ENCODE measurements at places on chromosomes 3 and 15. TPM values are rescaled to one million over a fixed set of nuclear protein-coding genes. Genes with fewer than 3 reads are reported as not detected.

The IL17RE gene
- total RNA-seq, result 0.29 TPM

The NR2E3 gene
- under 0.01 TPM for total RNA-seq

GRCh38 chr15:65212097-65212496 lies 824 bp upstream of the CILP start:
- peak; percentile 85 for DNase-seq

DNA sequence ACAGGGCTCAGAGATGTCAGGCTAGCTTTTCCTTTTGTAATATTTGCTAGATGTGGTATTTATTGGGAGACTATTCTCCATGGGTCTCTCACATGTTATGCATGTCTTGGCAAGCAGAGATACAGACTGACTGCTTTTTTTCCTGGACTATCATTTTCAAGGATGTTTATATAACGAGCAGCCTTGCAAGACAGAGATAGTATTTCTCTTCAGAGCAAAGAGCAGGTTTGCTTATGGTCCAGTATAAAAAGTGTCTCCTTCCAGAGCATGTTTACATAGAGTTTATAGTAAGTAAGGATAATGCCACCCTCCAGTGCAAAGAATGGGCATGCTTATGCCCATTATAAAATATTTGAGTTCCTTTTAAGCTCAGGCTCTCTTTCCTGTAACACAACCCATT lies 24.6 kb downstream of the GTF2E1 start:
- no peak for DNase-seq

DNA sequence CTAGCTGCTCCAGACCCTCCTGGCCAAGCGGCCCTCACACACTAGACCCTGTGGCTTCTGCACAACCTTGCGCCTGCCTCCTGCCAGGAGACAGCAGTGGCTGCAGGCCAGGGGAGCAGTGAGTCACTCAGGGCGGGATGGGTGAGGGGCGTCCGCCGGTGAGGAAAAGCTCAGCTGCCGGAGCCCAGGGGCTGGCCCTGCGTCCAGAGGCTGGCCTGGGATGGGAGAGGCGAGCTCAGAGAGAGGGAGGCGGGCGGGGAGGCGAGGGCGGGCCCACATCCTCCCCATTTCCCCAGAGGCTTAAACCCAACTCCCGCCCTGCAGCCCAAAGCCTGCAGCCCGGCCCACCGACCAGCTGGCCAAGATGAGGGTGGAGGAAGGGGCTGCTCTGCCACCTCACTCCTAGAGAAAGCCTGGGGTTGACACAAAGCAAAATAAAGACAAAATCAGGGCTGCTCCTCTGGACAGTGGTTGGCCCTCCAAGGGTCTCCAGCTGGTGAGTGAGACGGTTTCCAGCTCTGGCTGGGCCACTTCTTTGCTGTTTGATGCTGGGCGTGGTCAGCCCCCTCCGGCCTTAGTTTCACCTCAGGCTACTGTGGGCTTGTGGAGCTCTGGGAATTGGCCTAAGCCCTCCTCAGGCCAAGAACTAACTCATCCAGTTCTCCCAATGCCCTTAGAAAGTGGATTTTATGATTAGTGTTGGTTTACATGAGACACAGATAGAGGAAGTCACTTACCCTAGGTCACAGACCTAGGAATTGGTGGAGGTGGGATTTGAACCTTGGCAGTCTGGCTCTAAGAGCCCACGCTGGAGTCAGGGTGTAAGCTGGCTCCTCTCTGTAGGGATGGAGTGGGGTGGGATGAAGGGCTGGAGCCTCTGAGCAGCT lies 50.6 kb downstream of the IQSEC1 start:
- peak; percentile 98 for DNase-seq
